ENCODE measurements at places on chromosomes 6 and 20.

- no peak for DNase-seq
Observed at GRCh38 chr6:169035385-169036240, 218.0 kb downstream of the THBS2 start.

GRCh38 chr6:37630281-37630799 lies 67.3 kb downstream of the MDGA1 start:
- no peak for DNase-seq

GRCh38 chr6:68634726-68635411 lies at the start of gene ADGRB3:
TSS of gene ADGRB3 (plus strand) at chr6:68635282. CDS start at chr6:68638676, 3,394 bp downstream.
- DNase-seq, result no peak

DNA sequence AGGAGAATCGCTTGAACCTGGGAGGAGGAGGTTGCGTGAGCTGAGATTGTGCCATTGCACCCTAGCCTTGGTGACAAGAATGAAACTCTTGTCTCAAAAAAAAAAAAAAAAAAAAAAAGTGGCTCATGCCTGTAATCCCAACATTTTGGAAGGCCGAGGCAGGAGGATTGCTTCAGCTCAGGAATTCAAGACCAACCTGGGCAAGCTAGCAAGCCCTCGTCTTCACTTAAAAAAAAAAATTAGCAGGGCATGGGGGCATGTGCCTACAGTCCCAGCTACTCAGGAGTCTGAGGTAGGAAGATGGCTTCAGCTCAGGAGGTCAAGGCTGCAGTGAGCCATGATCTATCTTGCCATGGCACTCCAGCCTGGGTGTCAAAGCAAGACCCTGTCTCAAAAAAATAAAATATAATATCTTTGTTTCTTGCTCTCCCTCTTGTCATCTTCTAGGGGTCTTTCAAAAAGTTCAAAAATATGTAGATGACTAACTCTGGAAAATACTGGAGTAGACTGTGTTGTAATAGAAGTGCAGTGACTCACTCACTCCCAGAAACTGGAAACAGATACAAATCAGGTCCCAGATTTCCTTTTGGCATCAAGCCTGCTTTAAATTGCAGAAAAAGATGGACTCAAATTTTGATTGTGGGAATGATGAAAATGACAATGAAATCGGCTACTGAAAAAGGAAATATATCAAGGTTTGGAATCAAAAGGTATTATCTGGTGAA lies 2.8 kb upstream of the GINM1 start:
- DNase-seq, result no peak

DNA sequence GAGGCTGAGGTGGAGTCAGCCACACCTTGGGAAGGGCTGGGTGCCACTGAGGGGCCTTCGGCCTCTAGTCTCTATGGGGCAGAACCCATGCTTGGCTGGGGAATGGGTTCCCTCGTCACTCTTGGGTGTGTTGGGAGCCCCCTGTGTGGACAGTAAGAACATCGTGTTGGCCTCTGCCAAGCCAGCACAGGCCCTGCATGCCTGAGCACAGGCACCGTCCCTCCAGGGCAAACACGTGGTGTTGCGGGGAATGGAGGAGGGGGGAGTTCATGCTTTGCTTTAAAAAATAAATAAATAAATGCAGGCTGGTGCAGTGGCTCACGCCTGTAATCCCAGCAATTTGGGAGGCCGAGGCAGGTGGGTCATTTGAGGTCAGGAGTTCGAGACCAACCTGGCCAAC lies 63.0 kb downstream of the EZR start:
- DNase-seq, result no peak
